Kidney (tissue), 22 donors: ENCODE measurements at places on chromosomes 13 and 19. TPM values are rescaled to one million over a fixed set of nuclear protein-coding genes. Genes with fewer than 3 reads are reported as not detected.

DNA sequence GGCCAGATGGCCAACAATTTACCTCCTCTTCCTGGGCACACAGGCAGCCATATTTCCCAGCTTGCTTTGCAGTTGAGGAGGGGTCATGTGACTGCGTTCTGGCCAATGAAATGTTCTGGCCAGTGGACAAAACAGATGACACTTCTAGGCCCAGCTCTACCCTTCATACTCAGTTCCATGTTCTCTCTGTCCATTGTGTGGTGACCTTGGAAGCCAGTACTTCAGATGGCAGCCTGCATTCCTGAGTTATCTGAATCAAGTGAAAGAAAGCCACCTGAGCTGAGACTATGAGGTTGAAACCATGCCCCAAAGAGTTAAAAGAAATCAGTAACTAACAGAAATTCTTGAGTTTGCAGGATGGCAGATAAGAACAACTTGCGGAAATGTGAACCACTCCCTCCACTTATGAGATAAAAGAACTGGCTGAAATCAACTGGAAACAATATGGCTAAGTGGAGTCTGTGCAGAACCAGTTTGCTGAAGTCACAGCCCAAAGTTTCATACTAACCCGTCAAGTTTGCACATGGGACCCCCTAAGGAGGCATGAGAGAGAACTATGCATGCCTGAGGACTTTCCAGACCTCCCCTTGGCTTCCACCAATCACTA is 8.1 kb downstream of the FAM187B start:
- no peak for DNase-seq

GRCh38 chr19:43519436-43520088 is 7.4 kb downstream of the ETHE1 start:
- DNase-seq: peak; percentile 88

DNA sequence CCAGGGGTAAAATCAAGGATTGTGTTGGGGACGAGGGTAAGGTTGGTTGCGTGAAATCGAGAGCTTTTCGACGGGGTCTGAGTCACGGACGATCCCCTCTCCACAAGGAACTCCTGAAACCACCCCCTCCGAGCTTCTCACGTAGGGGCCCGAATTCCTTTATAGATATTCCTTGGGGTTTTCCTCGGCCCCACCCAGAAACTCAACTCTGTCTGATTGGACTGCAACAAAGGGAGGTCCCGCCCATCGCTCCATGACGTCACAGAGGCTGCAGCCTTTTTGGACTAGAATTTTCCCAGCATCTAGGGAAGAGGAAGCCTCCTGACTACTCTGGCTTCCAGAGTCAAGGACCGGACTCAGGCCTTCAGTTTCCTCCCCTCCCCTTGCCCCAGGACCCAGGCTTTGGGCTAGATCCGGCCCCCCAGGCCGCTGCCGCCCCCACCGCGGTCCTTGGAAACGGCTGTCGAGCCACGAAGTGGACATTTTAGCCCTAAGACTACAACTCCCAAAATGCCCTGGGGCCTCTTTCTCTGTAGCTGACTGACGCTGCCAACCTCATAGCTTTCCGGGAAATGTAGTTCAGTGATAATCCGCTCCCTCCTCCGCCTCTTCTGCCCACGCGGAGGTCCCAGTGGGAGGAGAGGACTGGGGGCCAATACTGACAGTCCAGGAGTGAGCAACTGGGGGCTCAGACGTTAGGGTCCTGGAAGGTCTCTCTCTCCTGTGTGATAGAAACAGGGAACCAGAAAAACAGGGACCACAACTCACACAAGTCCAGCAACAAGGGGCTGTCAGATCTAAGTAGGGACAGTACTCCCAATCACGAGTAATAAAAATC is at the start of gene IZUMO1:
Gene IZUMO1, minus strand, starts transcription at position 172 of the 838 bp plus-strand sequence. CDS start 1,050 bp downstream, outside the sequence.
- DNase-seq: peak; percentile 95

Gene FBN3
- 0.44 TPM for total RNA-seq

Gene ADAMTSL5
- 4.6 TPM for total RNA-seq

Gene PLPPR3
- not detected for total RNA-seq

DNA sequence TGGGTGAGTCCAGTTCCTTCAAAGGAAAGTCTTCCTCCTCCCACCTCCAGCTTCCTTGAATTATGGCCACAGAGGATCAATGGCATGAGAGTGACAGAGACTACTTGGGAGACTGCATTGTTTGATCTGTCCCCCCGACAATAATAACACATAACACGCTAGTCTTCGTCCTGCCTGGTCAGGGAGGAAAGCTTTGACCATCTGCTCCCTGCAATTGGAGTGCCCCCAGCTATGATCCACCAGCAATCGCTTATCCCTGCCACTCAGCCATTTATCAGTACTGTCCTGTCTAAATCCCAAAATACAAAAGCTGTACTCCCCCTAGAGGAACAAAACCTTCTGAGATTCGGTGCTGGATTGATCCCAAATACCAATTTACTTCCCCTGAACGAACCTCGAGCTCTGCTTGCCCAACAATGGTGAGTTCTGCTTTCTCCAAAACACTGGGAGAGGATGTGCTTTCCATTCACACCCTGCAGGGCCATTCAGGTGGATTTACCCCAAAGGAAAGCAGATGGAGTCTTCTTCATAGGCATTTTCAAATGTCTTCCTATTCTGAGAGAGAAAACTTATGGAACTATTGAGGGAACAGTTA is 466.7 kb downstream of the TSHZ3 start:
- DNase-seq: no peak

- no peak for DNase-seq
Measured at GRCh38 chr13:97276862-97277269, 54.7 kb downstream of the MBNL2 start.

Gene SWSAP1
- 4.1 TPM for total RNA-seq

Gene F2RL3
- 3.2 TPM for total RNA-seq

DNA sequence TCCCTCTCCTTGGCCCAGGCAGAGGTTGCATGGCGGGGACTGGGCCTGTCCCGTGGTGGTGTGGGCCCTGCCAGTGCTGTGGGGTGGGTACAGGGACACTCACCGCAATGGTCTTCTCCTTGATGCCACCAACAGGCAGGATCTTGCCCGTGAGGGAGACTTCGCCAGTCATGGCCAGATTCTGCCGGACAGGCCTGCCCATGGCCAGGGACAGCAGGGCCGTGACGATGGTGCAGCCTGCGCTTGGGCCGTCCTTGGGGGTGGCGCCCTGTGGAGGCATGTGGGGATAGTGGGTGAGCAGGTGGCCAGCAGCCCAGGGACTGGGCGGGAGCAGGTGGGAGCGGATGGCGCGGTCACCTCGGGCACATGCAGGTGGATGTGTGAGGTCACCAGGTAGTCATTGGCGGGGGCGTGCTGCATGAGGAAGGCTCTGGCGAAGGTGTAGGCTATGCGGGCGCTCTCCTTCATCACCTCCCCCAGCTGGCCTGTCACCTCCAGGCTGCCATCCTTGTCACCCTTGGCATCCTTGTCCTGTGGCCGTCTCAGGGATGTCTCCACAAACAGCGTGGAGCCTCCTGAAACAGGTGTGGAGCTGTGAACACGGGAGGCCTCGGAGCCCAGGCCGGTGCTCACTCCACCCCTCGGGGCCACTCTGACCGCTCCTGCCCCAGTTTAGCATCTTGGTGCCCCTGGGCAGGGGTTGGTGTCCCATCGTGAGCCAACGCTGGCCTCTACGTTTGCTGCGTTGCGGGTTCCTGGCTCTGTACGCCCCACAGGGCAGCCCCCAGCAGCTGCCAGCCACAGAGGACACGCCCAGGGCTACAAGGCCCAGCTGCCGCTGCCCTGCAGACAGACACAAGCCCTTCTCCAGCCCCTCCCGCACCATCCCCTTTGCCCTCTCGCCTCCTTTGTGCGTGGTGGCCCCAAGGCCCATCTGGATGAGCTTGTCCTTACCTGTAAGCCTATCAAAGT is 3.4 kb downstream of the RPL36 start:
- DNase-seq: no peak

GRCh38 chr19:35352177-35352447 is 4.4 kb downstream of the FFAR1 start:
- DNase-seq: no peak

GRCh38 chr13:46683676-46684260 is 113.2 kb downstream of the ESD start:
- DNase-seq: no peak

Gene SH2D3A
- 35.4 TPM for total RNA-seq
